Glutamatergic neuron (in vitro differentiated cells): ENCODE measurements at places on chromosomes 5 and 9. TPM values are rescaled to one million over a fixed set of nuclear protein-coding genes. Genes with fewer than 3 reads are reported as not detected.

Gene EXOSC2
- total RNA-seq = 43.3 TPM

Gene FRRS1L
- total RNA-seq = 4.4 TPM

DNA sequence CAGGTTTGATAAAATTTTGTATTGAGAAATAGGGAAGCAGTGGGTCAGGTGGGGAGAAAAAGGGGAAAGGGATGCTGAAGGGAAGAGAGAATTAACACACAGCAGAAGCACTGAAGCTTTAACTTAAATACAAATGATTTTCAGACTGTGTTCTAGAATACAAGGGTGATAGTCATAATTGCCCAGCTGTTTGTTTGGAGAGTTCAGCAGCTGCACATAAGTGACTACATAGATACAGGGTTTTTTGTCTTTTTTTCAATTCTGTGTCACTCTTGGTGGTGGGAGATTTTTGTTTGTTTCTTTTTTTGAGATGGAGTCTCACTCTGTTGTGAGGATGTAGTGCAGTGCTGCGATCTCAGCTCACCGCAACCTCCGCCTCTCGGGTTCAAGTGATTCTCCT lies 590.4 kb upstream of the SEMA6A start:
- no peaks in the 10 kb centered on the region for H3K4me1 ChIP-seq
- H3K27me3 ChIP-seq = no peaks in the 10 kb centered on the region
- H3K27ac ChIP-seq = no peak overlapping the region
- no peaks in the 10 kb centered on the region for H3K36me3 ChIP-seq

Gene PCDHB6
- 7.2 TPM for total RNA-seq

DNA sequence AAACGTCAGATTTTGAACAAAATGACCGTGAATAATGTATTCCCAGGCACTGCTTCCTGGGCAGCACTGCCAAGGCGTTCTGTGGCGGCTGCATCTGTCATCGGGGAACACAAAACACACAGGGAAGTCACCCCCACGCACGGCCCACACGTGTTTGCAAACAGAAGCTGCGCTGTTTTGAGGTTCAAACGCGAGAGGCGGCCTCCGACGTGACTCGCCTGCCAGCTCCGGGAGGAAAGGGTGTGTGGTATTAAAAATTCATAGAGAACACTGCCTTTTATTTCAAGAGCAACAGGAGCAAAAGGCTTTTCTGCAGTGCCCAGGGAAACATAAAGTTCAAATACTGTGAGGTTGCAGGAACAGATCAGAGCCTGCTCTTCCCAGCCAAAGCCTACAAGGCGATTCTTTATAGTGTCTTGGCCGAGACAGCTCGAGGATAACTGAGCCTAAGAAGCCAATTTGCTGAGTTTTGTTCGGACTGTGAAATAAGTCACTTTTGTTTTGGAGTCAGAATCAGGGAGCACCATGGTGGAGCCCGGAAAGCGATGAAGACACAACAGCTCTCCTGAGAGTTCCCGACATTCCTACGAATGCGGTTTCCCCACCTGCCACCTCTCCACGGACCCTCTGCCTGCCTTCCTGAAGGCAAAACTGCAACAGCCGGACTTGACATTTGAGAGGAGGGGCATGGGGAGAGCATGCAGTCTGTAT lies 115.3 kb upstream of the IRX2 start:
- no peaks in the 10 kb centered on the region for H3K4me1 ChIP-seq
- no peak overlapping the region for H3K27ac ChIP-seq
- DNase-seq = no peak
- H3K36me3 ChIP-seq = no peaks in the 10 kb centered on the region

GRCh38 chr5:44389090-44389822 lies at the start of gene FGF10:
Gene FGF10 (minus strand): TSS chr5:44389420. CDS start chr5:44388682, 738 bp downstream.
- no peak within 1 kb of the TSS for H3K27ac ChIP-seq
- H3K4me1 ChIP-seq = peaks cover 16% of the 10 kb centered on the region
- H3K4me3 ChIP-seq = peak within 1 kb of the TSS; percentile 94

Gene GFI1B
- total RNA-seq = not detected

DNA sequence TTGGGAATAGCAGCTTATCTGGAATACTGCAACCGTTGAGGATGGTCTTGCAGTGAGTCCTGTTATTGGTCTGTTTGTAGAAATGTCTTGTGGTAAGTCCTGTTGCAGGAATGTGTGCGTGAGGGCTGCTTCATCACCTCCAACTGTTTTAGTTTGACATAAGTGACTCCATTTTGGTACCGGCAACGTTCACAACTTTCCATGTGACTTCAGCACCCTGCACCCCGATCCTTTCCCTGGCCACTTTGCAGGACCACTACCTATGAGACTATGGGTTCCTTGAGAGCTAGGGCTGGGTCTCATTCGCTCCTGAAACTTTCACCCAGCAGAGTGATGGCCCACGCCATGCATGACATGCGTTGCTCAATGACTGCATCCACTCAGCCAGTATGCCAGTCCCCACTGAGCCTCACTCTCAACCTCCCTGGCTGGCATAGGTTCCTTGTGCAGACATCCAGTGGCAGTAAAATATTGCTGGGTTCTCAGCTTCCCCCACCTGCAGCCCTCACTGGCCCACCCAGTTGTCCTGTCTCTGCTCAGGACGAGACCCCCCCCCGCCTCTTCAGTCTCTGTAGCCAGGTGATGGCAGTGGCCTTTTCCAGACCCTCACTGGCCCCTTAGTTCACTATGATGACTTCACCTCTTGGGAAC lies 8.0 kb downstream of the SURF6 start:
- H3K36me3 ChIP-seq = peaks cover 14% of the 10 kb centered on the region
- no peak overlapping the region for H3K4me3 ChIP-seq
- H3K27me3 ChIP-seq = no peaks in the 10 kb centered on the region
- H3K27ac ChIP-seq = no peak overlapping the region
- no peak for DNase-seq
- no peaks in the 10 kb centered on the region for H3K4me1 ChIP-seq

GRCh38 chr9:98806394-98807035 lies 955 bp upstream of the GALNT12 start:
- no peaks in the 10 kb centered on the region for H3K27me3 ChIP-seq
- H3K36me3 ChIP-seq = no peaks in the 10 kb centered on the region
- no peak for DNase-seq
- peaks cover 15% of the 10 kb centered on the region for H3K4me1 ChIP-seq

Gene SLC6A7
- total RNA-seq = not detected

DNA sequence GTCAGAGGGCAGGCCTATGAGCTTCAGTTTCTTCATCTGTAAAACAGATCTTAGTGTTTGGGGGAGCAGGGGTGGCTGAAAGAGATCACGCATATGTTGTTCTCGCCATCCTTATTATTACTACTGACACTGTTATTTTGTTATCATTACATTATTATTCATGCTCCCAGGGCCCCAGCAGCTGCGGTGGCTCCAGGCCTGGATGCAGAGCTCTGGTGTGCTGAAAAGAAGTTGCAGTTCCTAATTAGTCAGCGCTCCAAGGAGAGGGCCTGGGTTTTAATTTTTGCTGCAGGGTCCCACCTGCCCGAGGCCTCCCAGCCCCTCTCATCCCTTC lies 19.5 kb downstream of the CXXC5 start:
- H3K27me3 ChIP-seq = peaks cover 7% of the 10 kb centered on the region
- peaks cover 41% of the 10 kb centered on the region for H3K4me1 ChIP-seq
- H3K36me3 ChIP-seq = no peaks in the 10 kb centered on the region
- H3K27ac ChIP-seq = peak overlapping the region; percentile 44
- no peak overlapping the region for H3K4me3 ChIP-seq

Gene ABO
- total RNA-seq = not detected

DNA sequence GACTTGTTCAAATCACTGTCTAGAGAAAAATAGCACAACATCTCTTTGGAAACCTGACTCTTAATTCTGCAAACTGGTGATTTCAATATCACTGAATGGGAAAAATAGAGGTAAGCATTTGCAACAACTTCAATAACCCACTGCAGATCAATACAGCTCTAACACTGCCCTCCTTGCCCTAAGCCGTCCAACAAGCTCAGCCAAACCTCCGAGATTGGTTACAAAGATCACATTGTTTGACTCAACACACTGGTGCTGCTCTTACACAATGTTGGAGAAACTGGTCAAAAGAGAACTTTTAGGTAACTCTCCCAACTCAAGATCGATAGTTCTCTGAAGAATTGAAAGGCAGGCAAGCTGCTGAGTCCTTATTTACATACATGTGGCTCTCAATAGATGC lies 150.4 kb downstream of the SPOCK1 start:
- H3K27me3 ChIP-seq = no peaks in the 10 kb centered on the region
- no peak overlapping the region for H3K27ac ChIP-seq
- no peak for DNase-seq
- peaks cover 3% of the 10 kb centered on the region for H3K4me1 ChIP-seq
